ENCODE measurements at places on chromosomes 4 and X.

- DNase-seq, result no peak
Observed at GRCh38 chrX:128769495-128769894, 717.3 kb upstream of the ACTRT1 start.

DNA sequence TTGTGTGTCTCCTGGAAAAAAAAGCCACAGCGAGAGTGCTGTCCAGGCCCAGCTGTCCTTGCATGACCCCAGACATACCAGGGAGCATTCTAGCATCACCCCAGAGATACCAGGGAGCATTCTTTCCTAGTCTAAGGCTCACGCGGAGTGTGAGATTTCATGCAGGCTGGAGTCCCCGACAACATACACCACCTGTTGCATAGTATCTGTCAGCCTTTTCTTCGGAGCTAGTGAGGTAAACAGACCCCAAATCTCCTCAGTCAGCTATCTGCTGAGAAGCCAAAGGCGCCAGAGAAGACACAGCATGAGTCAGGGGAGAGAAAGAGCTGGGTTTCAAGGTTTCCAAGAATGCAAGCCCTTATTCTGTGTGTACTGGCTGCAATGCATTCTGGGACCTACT, 23.1 kb upstream of the ZXDA start:
- no peak for DNase-seq

DNA sequence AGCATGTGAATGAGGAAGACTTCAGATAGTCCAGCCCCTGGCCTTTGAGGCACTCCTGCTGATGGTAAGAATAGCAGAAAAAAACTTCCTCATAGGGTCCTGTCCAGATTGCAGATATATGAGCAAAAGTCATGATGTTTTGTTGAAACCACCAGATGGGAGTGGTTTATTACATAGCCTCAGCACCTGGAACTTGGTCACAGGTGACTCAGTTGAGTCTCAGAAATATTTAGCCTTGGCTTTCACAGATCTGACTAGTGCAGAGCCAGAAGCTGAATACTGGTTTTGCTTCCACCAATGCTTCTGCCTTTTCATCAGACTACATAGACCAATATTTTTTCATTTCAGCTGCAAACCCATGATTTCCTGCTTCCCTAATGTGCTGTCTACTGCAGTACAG, 994.9 kb upstream of the SLIT2 start:
- no peak for DNase-seq

DNA sequence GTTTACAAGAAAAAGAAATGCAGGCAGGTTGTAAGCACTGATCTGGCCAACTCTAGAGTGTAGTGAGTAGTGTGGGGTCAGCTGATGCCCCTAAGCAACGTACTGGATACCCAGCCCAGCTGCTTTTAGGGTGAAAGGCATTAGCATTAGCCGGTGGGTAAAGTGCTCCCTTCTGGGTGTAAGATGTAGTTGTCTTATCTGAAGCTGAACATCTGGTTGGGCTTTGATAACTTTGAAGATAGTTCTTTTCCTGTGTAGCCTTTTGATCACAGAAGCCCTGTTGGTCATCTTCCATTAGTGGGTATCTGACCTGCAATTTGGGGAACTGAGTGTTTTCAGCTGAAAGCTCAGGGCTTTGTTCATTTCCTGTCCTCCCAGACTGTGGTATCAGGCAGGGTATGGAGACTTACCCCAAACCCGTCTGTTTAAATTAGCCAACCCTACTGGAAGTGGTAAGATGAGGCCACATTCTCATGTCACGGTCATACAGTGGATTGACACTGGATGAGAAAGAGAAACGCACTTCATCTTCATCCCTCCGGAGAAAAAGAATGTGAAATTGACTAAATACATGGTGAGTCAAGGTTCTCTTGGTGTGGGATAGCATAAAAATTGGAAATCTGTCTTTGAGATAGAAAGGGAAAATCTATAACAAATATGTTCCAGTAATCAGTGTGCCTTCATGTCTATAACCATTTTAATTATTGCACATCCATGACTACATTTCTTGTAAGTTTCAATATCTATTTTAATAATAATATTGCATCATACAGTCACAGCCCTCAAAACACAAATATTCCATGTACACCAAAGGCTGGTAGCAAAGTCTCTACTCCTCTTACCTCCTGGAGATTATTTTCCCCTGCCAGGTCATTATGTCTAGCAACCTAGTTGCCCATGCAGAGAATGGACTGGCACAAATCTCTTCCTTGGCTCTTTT, 8.7 kb downstream of the RHOH start:
- no peak for DNase-seq

- DNase-seq, result no peak
Observed at GRCh38 chr4:142064181-142064580, 427.8 kb downstream of the IL15 start.

DNA sequence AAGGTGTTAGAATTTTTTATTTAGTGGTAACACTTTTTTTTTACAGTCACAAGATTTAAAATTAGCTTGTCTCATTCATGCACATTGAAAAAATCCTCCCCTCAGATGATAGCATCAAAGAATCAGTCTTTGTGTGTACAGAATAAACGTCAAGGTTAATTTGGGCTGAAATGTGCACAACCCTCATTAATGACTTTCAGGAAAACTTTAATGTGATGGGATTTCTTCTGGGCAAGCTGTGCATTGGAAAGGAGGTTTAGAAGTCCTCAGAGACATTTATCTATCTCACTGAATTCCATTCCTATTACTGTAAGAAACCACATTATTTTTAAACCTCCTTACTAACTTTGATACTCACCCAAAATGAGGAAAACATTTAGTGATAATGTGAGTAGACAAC, 88.2 kb upstream of the TECRL start:
- no peak for DNase-seq

DNA sequence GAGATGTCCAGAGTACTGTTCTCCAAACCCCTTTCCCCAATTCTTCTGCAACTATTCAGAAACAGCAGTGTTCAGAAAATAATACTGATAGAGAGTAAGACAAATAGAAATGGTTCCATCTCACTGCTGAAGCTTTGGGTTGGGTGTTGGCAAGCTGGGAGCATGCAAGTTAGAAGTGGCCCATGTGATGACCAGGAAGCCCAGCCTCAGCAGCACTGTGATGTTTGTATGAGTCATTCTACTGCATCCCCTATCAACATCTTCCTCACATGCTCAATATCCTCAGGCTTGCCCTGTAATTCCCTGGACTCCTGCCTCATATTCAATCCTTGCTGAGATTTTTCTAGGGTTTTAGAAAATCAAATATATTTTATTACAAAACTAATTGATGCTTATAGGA, 96.5 kb downstream of the CHRDL1 start:
- no peak for DNase-seq

DNA sequence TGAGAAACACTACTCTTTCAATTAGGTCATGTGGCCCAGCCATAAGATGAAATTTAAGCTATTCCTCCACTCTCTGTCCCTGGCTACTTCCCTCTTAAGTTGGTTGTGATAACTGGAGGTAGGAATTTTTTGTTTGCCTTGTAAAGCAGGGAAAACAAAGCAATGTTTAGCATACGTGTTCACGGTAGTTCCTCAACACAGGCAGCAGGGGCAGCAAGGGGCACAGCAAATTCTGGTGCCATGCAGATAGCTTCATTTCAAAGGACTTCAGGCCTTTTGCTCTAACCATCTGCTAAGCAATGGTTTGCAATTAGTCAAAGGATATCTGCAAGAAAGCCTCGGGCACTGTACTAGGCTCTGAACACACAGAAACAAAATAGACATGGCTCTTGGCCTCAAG, 330.2 kb downstream of the ZIC3 start:
- no peak for DNase-seq

DNA sequence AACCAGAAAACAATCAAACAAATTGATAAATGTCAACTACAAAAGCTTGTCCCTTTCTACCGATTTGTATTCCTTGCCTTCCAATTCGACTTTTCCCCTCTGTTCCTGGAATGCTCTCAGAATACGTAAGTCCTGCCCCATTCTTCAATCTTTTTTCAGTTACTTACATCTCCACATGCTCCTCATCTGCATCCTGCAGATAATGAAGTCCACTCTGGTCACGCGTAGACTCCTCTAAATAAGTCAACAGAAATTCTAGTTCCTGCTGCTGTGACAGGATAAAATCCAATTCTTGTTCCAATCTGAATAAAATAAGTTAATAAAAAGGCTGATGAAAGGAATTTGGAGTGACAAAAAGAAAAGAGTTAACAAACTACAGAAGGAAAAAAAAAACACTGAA, 34.4 kb upstream of the RBM41 start:
- DNase-seq, result no peak

DNA sequence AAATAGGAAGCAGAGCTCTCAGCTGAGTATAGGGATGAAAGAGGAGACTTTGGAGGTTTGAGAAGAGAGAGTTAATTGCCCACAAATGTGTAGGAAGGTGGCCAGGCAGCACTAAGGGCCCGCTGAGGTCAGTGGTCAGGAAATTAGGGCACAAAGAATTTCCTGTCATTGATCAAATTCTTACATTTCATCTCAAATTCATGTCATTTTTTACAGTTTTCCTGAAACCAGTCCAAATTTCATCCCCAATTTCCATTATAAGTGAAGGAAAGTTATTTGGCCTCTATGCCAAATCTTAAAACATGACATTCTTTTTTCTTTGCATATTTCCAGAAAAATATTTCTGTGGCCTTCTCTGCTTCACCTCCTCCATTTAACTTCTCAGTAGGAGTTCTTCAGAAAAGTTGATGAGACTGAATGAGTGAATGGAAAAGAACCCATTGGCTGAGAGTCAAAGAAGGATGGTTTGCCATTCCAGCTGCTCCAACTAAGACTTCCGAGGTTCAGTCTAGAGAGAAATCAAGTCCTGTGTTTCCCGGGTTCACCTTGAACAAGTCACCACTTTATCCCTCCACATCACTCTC, 68.7 kb upstream of the SPRY1 start:
- DNase-seq, result no peak

Data from endodermal cell (in vitro differentiated cells).